Stimulated activated CD8-positive, alpha-beta memory T cell treated with anti-CD3 and anti-CD28 coated beads, Interleukin-4, amount 100 ng/mL, for 24 hours (primary cell): ENCODE measurements at places on chromosomes 7 and 10.

DNA sequence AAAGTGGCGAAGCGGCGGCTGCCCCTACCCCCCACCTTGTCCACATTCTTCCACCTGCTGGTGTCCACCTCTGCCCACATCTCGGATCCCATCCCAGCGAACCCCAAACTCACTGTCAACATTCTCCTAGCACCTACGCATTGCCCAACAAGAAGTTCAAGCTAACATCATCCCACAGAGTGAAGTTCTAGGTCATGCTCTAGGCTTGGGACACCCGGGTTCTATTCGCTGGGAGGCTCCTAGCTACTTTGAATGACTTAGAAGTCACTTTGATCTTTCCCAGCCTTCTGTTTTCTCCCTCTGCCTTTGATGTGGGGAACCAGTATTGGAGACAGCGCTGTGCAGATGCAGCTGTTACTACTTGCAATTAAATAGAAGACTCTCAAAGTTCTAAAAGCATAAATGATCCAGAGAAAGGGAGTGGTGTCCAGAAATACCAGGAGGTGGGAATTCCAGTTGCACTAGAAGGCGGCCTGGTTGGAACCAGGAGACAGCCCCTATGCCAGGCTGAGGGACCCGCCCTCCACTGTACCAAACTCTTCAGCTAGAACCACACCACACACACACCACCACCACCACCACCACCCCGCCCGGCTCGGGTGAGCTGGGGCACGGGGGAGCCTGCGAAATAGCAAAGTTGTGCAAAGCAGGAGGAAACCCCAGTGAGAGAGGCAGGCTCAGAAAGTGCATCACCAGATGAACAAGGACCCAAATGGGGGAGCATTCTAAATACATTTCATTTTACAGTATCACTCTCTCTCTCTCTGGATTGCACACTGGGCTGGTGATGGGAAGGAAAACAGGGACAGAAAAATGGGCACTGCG is 5.5 kb upstream of the VGF start:
- DNase-seq = no peak

DNA sequence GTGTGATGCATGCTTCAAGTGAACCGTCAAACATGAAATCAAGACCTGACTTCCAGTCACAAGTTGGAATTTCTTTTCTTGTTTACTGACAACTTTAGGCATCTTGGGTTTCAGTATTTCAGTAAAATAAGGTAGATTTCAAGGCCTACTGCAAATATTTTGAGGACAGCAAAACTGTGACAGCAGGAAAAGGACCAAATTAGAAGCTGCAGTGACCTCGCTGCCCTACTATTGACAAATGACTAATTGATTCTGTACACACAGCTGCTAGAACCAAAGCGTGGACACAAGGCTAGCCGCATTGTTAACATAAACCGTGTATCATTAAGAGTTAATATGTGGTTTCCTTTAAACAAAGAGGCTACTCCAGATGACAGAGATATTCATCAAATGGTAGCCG is 105.7 kb upstream of the SEC61G start:
- DNase-seq = no peak

DNA sequence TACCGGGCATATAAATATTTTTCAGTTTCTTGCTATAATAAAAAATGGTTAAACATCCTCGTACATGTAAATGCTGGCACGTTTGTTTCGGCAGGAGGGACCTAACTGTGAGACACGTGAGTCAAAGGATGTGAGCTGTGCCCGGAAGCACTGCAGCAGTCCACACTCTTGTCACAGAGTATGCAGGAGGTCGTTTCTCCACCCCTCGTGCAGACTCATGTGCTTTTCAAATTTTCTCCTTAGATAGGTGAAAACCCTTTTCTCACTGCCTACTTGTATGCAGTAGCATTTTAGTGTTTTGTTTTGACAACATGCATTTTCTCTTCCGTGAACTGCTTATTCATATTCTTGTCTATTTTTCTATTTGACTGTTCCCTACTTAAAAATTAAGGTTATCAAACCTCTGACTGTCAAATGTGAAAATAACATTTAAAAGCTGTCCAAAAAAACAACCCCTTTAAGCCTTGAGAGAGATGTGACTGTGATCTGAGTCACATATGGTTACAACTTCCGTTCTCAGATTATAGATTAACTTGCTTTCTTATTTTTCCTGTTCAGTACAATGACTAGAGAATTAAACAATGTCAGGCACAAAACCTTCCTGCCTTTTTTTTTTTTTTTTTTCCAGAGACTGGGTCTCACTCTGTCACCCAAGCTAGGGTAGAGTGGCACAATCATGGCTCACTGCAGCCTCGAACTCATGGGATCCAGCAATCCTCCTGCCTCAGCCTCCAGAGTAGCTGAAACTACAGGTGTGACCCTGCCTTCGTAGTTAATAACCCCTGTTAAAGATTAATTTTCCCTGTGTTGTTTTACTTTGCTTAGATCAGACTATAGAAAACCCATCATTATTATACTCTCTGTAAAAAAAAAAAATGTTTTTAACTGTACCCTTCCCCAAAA is 45.1 kb downstream of the DPY19L1 start:
- DNase-seq = peak; percentile 4

- no peak for DNase-seq
Observed at GRCh38 chr10:32929634-32930033, 28.4 kb downstream of the ITGB1 start.

DNA sequence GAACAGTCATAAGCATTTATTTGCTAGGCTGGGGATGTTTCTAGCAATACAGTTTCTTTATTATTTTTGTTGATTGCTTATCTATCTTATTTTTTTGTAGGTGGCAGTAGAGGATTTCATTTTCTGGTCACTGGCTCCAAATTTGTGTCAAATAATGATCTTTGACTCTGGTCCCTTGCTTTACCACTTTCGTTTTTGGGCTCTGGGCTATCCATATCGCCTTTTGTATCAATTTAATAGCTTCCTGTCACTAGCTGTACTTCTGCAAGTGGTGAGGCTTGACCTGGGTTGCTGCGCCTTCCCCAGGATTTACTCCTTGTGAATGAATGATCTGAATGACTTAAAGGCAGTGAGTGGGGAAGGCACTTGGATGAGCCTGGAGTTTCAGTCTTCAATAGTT is 48.4 kb downstream of the MDFIC start:
- DNase-seq = no peak

- no peak for DNase-seq
Observed at GRCh38 chr10:130340816-130341215, 204.6 kb downstream of the GLRX3 start.

DNA sequence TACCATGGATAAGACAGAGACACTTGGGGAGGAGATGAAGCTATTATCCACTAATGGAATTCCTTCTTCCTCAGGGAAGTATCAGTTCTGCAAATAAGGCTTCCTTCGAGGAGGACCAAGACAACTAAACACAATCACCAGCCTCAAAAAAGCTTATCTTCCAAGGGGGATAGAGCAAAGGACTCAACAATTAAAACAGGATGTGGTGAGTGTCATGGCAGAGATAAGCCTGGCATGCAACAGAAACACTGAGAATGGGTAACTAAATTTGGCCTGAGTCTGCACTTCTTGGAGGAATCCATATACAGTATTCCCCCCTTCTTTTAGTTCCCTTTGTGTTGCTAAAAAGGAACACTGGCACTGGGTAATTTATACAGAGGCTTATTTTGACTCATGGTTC is 1285.2 kb downstream of the GATA3 start:
- no peak for DNase-seq

DNA sequence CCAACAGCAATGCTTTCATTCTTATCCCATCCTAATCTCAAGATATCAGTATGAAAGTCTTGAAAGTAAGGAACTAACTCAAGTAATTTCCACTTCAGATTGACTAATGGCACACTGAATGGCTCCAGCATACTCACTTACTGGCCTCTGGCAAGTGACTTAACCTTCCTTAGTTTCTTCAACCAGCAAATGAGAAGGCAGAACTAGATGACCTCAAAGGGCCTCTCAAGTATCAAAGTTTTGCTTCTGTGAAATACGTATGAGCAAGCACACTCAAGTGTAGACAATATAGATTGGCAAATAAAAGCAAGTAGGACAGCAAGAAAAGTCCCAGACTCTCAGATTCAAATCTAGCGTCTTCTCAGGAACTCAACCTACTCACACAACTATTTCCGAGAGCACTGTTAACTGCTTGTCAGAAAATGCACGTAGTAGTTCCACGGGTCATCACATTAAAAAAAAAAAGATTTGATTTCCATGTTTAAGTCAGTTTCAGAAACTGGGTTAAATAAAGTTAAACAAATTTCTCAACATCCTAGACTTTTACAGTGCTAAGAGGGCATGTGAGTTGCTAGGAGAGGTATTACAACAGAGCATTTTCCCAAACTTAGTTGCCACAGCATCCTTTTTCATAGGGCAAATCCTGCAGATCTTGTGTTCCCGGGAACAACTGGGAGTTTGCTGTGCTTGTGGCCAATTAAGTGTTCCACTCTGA is 276.9 kb upstream of the KLF14 start:
- no peak for DNase-seq

GRCh38 chr10:59493017-59493416 is 130.7 kb upstream of the FAM13C start:
- no peak for DNase-seq

DNA sequence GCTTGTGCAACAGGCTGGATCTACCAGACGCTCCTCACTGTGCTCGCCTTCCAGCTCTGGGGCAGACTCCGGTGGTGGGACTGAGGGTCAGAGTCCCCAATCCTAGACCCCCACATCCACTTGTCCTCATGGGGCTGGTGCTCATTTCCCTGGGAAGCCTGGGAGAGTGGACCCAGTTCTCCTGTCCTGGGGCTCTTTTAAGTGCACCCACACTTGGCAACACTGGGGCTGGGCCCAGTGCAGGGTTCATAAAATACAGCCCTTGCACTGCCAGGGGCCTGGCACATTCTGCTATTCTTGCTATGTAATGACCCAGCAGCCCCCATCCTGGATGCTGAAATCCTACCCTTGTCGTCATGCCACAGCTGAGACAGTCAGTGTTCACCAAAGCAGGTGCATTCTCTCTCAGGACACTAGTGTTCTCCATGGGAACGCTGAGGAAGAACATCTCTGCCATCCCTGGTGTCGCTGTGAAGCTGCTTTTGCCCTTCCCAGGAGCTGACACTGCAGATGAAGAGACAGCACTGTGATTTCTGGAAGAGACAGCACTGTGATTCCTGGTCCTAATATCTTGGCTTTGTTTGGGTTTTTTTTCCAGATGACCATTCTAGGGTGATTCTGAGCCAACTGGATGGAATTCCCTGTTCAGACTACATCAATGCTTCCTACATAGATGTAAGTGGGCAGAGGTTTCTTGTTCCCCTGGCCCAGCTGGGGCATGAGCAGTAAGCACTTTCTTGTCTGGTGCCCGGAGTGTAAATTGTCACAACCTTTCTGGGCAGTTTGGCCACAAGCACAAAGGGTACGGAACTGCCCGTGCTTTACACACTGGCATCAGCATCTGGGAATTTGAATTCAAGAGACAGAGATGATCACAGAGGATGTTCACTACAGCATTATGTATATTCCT is 65.6 kb downstream of the MKI67 start:
- no peak for DNase-seq

DNA sequence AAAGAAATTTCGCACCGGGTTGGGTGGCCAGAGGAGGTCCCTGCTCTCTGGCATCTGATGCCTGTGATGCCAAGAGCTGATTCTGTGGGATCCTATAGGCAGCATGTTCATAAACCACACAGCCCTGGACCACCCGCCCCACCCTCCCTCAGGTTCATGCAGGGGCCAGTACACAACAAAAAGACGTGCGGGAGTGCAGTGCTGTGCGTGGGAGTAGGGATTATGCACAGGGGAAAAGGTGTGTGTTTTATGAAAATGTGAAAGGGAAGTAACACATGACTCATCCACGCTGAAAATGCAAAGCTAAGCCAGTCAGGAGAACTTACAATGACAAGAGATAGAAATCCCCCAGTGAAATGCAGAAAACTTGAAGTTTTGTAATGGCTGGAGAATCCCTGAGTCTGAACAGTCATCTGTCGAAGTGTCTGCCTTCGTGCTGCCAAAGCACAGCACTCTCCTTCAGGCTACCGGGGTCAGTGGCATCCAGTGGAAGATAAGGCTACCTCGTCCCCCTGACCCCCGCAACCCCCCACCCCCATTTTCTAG is 1.1 kb downstream of the KIAA1217 start:
- DNase-seq = no peak

DNA sequence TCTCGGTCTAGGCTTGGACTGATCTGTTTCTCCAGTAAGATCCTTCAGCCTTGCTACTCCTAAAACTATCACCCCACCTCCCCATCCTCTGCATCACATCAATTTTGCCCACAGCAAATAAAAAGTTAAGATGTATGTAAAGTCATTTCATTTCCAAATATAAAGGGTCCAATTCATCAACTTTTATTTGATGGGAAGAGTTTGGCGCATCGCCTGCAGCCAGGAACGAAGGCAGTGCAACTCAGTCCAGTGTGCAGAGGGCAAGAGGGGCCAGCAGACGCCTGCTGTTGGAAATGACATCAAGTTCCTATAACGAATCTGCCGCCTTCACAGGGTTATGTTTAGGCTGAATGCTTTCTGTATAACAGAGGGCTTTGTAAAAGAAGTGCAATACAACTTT is 97.0 kb downstream of the SVIL start:
- no peak for DNase-seq

DNA sequence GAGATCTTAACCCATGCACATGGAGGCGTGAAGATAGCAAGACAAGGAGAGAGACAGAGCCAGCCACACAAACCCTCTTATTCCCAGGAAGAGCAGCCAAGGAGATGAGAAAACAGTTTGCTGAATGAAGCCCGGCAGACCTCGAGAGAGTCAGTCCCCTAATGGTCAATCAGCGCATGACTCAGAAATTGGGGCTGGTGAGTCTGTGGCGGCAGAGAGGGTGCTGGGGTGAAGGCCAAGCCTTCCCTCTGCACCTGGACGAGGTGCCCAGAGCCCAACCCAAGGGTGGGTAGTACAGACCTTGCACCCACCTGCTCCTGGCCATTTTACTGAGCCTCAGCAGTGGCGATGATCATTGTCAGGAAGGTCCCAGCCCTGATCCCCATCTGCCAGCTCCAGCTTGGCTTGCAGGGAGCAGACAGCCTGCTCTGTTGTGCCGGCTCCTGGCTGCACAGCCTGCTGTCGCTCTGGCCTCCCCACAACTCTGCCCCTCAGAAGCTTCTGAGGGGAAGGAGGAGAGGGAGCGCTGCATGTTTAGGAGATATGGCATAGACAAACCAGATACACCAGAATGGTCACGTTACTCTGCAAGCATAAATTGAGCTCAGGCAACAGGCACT is 256.6 kb downstream of the RPS24 start:
- no peak for DNase-seq

GRCh38 chr7:131021460-131021859 is 287.5 kb upstream of the KLF14 start:
- no peak for DNase-seq

DNA sequence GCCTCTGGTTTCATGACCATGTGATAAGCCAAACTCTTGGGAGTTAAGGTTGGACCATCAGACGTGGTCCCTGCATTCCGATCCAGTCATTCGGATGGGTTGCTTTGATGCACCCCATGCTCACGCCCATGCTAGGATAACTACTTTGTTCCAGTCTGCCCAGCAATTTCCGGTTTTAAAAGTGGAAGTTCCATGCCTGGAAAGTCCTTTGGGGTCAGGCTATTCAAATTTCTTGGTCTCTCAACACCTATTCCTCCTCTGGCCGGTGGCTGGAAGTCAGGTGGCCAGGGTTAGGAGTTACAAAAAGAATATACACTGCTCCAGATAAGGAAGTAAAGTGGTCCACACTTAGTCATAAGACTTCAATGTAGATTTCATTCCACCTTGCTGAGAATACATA is 37.7 kb upstream of the HABP2 start:
- DNase-seq = no peak

- no peak for DNase-seq
Observed at GRCh38 chr10:32943395-32943794, 14.6 kb downstream of the ITGB1 start.
